ENCODE measurements at places on chromosomes 16 and 17.

DNA sequence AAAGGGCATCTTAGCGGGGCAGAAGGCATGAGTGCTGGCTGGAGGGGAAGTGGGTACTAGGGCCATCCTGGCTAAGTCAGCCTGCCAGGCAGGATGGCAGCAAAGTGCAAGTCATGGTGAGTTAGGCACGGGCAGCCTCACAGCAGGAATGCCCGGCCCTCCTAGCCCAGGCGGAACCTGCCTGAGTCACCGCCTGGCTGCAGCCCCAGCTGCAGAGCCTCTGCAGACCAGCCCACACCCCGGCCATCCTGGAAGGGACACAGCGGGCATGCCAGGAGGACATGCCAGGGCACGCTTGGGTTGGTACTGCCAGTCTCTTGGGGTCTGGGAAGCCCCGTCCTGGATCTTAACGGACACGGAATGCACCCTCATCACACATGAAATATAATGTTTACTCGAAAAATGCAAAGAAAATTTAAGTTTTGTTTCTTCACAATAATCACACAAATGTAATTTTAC, 5.0 kb upstream of the ALDH3A1 start:
- DNase-seq = peak; percentile 77

- DNase-seq = no peak
Observed at GRCh38 chr16:23539984-23540816, 16.9 kb downstream of the EARS2 start.

- DNase-seq = no peak
Observed at GRCh38 chr17:31834448-31834847, 24.6 kb downstream of the COPRS start.

GRCh38 chr17:28744972-28745785, 1.4 kb downstream of the TRAF4 start:
- DNase-seq = no peak

DNA sequence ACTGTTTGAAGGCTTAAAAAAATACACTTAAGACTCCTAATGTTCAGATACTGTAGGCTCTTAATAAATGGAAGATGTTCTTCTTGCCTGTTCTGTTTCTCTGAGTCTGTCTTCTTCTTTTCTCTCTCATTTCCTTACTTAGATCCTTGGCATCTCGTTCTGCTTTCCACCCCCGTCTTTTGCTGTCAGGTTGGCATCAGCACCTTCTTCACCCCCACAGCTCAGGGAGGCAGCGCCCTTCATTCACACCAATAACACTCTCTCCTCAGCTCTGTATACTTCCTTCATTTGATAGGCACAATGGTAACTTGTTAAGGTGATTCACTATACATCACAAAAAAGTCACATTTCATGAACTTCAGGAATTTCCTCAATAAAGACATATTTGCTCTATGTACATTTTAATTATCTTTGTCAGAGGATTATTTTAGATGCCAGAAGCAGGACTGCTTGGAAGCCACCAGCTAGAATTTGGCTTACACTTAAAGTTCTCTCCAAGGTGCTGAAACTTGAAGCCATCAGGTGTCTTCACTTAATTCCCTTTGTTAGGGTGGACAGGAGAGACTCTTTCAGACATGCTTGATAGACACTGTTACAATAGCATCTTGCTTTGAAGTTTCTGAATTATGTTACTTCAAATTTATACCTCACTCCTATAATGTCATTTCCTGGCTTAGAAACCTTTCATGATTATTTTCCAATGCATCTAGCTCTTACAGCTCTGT, 670.1 kb upstream of the C16orf82 start:
- no peak for DNase-seq

DNA sequence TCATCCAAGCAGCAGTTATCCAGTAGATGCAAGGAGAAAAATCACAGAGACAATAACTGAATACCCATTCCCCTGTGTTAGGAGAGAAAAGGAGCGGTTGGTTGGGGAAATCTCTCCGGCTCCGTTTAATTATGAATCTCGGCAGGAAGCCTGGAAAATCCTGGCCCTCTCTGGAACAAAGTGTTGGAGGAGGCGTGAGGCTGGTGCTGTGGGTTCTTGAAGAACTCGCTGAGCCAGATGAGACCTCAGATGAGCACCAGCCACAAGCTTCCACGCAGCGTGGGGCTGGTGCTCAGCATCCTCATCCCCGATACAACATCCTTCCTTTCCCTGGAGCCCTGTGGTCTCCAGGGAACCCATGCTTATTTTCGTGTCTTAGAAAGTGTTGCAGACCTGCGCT, 39.7 kb downstream of the CACNG4 start:
- no peak for DNase-seq

DNA sequence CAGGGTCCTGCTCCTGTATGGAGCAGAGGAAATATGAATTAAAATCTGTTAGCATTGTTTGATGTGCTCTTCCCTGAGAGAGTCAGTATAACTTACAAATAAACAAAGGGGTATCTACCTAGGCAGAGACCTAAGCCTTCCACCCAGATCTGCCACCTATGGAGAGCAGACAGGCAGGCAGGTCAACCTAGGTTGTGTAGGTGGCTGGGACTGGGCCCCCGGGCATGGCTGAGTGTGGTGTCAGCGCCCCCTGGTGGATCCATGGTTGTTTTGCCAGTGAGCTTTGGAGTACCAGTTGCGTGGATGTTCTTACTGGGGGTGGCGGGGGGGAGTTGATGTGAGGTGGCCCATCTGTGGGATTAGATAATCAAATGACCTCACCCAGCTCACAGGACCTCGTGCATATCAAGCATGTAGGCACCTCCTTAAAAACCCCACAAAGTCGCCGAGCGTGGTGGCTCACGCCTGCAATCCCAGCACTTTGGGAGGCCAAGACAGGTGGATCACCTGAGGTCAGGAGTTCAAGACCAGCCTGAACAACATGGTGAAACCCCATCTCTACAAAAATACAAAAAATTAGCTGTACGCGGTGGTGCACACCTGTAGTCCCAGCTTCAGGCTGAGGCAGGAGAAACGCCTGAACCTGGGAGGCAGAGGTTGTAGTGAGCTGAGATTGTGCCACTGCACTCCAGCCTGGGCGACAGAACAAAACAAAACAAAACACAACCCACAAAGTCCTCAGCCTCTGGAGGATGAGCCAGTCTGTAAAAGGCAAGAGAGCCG, 17.6 kb downstream of the DUS2 start:
- DNase-seq = no peak

DNA sequence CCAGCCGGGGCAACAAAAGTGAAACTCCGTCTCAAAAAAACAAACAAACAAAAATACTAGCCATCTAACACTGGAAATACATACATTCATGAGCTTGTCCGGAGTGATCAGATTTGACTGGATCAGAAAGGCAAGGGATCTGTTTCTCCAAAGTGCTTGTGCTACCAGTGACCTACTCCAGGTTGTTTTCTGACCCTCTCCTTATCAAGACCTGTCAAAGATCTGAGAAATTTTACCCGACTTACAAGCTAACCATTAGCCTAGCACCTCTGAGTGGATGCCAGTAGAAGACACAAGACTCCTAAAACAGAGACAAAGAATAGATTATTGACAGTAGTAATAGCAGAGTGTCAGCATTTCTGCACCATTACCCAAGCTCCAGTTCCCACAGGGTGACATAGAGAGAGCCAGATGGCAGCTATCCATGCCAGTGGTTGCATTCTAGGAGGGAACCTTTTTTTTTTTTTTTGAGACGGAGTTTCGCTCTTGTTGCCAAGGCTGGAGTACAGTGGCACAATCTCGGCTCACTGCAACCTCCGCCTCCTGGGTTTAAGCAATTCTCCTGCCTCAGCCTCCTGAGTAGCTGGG, 9.8 kb downstream of the ASPA start:
- no peak for DNase-seq

Data from GOT3 (cell line).